ENCODE measurements at places on chromosomes 5 and 9.

GRCh38 chr5:77560677-77561263 lies 68.7 kb upstream of the WDR41 start:
- DNase-seq, result peak; percentile 7

DNA sequence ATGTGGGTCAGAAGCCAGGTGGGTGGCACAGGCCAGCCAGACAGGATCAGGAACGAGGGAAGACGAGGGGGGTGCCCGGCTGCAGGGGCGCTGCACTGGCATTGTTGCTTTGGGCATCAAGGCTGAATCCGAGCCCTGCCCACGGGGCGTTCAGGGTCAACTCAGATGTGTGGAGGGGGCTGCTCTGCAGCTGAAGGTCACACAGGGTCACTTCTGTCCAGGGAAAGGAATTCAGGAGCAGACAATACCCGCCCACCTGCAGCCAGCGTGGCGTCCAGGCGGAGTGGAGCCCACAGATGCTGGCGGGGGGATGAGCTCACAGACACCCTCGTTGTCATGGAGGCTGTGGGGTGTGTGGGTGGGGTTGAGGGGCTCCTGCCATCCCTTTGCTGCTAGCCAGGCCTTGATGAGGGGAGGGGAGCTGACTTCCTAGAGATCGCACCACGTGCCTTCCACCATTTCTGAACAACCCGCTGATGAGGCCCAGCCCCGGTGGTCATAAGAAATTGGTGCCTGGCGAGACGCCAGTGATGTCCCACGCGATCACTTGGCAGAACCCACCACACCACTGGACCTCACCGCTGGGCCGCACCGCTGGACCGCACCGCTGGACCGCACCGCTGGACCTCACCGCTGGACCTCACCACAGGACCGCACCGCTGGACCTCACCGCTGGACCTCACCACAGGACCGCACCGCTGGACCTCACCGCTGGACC lies 31.2 kb downstream of the MRPL36 start:
- no peak for DNase-seq

GRCh38 chr5:8660133-8660893 lies 791.4 kb downstream of the MTRR start:
- DNase-seq, result no peak

- no peak for DNase-seq
These were observed 213.9 kb upstream of the TBCA start for GRCh38 chr5:77990020-77990419.

DNA sequence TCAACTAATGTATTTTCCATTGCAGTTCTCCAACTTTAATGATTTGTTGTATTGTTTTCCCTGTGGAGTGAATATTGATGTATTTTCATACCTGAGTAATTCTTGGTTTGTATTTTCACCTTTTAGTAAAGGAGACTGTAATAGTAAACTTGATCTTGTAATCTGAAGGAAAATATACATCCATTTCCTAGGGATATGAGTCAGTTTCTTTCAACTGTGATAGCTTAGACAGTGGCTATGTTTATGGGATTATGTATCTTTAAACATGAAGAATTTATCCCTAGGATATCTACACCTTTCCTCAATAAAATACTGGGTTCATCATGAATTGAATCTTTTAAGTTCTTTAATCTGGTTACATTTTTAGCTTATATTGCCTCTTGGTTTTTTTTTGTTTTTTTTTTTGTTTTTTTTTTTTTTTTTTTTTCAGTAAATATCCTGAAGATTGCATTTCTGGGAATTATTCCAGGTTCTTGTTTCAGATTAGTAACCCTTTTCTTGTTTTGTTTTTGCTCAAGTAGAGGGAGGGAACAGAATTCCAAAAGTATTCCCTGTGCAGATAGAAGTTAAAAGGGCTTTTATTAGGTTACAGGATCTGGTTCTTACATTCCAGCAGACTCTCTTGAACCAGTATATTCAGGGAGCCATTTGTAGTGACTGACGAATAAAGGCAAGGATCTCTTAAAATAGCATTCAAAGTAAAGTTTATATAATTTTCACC lies 7.1 kb downstream of the WDR36 start:
- DNase-seq, result no peak

GRCh38 chr5:130164966-130165365 lies 260.7 kb downstream of the CHSY3 start:
- no peak for DNase-seq

DNA sequence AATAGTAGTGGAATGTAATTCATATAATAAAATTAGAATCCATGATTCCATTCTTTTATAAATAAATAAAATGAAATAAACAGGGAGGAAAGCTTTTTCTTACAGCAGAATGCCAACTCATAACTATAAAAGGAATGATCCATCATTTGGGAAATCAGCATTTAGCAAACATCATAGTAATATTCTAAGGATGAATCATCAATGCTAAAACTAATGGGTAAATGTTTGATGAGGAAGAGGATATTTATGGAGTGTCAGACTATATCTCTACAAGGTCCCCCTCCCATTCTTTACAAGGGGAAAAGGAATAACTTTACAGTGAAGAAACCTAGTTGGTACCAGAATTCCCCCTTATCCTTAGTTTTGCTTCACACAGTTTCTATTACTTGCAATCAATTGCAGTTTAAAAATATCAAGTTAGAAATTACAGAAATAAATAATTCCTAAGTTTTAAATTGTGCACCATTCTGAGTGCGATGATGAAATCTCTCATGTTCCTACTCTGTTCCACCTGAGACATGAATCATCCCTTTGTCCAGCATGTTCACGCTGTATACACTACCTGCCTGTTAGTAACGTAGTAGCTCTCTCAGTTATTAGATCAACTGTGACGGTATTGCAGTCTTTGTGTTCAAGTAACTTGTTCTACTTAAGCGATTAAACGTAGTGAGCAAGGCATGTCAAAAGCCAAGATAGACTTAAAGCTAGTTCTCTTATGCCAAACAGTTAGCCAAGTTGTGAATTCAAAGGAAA lies 14.2 kb upstream of the JAKMIP2 start:
- no peak for DNase-seq

- DNase-seq, result no peak
These were observed 16.6 kb upstream of the KCNMB1 start for GRCh38 chr5:170405817-170406216.

GRCh38 chr9:7788772-7789171 lies 10.8 kb downstream of the DMAC1 start:
- DNase-seq, result no peak

DNA sequence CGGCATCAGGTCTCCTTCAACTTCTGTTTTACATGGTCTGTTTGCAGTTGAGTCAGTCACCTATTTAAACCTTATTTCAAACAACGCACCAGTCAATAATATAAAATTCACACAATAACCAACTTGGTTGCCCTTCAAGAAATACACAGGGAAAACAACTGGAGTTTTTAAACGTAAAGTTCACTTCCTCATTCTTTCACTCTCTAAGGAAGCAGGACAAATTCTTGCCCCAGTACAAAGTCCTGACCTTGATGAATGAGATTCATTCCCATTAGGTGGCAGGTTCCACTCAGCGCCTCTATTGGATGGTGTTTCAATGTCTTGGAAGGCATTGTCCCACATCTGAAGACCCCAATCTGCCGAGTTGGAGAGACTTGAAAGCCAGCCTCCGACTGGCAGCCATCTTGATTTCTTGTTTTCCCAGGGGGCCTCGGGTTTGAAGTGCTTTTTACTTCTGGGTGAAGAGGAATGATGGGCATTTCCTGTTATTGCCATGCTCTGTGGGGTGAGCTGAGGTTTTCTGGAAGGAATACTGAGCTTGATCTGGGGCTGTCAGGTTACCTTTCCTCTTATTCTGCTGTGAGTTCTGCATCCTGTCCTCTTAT lies 105.0 kb downstream of the ACER2 start:
- no peak for DNase-seq

- no peak for DNase-seq
These were observed 33.3 kb downstream of the DMRT2 start for GRCh38 chr9:1083325-1083913.

DNA sequence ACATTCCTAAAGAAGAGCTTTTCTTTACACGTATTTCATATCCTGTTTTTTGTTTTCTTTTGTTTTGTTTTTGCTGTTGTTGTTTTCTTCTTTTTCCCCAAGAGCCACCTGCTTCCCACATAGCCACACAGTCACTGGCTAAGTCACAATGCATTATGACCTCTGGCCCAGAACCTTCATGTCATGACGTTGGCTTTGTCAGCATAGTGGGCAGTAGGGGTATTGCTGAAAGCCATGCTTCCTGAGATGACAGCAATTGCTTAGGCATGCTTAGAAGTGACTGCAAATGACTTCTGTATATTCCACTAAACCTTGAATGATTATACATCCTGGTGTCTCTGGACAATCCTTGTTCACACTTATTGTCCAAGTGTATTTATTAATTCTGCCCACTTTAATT lies 375.8 kb downstream of the TAF11L14 start:
- no peak for DNase-seq

DNA sequence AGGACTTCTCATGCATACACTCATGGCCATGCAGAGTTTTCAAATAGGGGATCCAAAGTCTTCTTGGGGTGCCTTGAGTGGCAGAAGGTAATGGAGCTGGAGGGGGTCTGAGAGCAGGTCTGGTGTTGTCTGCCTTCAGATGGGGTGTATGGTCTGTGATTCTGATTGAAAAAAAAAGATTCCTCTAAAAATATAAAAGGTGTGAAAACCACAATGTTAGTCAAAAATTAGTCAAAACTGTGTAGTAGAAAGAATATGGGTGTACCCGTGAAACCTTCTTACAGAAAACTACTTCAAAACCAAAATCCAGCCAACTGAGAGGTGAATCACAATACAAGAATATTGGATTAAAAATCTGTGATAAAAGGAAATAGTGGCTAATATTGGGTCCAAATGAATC lies 20.1 kb downstream of the DOCK2 start:
- DNase-seq, result no peak

DNA sequence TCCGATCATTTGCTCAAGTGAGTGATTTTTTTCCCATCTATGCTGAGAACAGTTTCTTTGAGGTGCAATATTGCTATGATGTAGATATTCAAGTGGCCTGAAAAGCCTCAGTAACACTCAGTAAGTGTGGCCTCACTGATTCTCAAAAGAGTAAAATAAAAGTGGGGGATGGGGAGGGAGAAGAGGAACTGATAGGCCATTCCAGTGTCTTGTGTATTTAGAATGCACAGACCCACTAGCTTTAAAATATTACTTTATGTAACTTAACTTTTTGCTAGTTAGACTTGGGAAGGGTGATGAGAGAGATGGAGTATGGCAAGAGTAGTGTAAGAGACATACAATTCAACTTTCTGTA lies 79.5 kb upstream of the ZNF608 start:
- no peak for DNase-seq

GRCh38 chr5:149782018-149782894 lies 52.1 kb downstream of the PPARGC1B start:
- no peak for DNase-seq

GRCh38 chr9:7093040-7093439 lies 335.3 kb downstream of the KDM4C start:
- DNase-seq, result no peak

DNA sequence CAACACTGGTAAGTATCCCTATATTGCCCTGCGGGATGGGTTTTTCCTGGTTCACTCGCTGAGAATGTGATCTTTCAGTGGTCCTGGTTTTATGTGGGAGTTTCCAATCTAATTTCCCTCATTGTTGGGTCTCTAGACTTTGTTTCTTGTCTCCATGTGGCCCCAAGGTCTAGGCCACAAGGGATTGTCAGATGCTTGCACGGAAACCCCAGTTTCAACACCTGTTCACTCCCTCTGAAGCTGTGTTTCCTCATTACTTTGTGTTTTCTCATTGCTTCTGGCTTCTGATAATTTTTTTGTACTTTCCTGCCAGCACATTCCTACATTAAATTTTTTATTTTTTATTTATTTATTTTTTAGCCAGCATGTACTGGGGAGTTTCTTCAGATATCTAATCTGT lies 191.5 kb downstream of the TTLL11 start:
- no peak for DNase-seq

GRCh38 chr5:93874080-93874479 lies 132.7 kb upstream of the POU5F2 start:
- DNase-seq, result no peak

- no peak for DNase-seq
These were observed 1.1 kb upstream of the OBP2B start for GRCh38 chr9:133210202-133210532.

GRCh38 chr9:121774715-121775613 lies 123.5 kb downstream of the DAB2IP start:
- DNase-seq, result no peak

- no peak for DNase-seq
These were observed 16.7 kb downstream of the CXXC5 start for GRCh38 chr5:139664727-139665351.

DNA sequence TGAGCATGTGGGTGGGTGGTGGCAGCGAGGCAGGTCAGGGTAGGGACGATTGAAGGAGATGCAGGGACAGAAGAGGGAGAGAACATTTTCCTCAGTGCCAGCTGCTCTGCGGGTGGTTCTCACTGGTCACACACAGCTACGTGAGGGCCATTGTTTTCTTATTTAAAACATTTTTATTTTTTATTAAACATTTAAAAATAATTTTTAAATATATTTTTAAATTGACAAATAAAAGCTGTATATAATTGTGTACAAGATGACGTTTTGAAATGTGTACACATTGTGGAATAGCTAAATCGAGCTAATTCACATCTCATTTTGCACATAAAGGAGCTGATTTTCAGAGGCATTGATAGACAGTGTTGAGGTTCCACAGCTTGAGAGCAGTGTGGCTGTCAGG lies 14.0 kb downstream of the FAM240B start:
- DNase-seq, result no peak
